Fibroblast of skin of scalp (primary cell): ENCODE measurements at places on chromosomes 1 and 21.

GRCh38 chr1:50251702-50252101 lies 143.0 kb downstream of the ELAVL4 start:
- DNase-seq = peak; percentile 13

DNA sequence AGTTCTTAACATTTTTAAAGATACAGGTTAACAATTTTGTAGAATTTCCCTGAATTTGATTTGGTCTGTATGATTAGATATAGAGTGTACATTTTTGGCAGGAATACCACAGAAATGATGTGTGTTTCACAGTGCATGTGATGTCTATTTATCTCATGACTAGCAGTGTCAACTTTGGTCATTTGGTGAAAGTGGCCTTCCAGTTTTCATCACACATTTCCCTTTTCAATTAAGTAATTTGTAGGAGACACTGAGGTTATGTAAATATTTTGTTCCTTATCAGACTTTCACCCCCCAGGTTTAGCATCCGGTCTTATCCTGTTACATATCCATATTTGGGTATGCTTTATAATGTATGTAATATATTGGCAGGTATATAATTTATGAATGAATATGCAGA lies 41.8 kb downstream of the MAP3K7CL start:
- no peak for DNase-seq

GRCh38 chr1:79235301-79236002 lies 228.9 kb upstream of the ADGRL4 start:
- peak; percentile 28 for DNase-seq

- DNase-seq = no peak
These were observed 1.1 kb downstream of the KIF21B start for GRCh38 chr1:201022493-201022819.

DNA sequence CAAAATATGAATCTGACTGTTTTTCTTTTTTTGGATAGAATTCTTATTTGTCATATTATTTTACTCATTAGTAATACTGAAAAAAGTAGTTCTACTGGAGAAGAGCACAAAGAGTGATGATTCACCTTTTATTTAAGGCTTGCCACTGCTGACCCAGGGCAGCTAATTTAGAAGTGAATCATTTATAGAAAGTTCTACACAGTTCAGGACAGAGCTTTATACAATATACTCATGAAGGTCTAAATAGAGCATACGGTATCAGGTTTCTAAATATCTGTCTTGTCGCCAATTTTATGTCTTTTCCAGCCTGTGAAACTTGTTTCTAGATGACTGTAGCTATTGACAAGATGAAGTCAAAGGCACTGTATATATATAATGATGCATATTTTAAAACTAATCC lies 25.0 kb downstream of the GIPC2 start:
- peak; percentile 81 for DNase-seq

DNA sequence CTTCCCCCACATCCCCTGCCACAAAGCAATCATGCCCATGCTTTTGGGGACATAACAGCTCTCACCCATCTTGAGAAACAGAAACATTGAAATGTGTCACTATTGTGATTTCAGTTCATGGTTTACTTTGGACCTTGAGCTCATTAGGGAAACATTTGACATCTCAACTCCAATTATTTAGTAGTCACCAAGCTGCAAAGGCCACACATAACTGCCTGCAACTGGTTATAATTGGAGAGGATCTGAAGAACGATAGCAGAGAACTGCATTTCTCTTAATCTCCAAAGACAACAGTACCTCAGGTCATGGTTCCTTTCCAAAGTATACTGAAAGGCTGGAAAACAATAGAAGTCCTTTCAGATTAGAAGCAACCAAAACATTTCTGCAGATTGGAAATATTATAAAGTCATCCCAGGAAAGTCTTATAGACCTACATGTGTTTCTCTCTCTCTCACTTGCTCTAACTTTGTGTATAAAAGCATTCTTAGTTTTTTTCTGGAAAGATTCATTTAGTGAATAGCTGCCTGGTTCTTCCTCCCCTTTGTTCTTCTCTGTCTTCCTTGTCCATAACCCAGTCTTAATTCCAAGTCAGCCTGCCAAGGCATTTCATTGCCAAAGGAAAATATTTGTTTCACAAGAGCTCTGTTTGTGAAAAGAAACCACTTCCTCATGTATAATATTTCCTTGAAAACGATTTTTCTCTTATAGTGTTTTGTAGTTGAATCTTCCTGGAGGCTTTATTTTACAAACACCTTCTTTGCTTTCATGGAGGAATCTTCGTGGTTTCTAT lies 426.8 kb downstream of the ADGRL2 start:
- DNase-seq = peak; percentile 26

DNA sequence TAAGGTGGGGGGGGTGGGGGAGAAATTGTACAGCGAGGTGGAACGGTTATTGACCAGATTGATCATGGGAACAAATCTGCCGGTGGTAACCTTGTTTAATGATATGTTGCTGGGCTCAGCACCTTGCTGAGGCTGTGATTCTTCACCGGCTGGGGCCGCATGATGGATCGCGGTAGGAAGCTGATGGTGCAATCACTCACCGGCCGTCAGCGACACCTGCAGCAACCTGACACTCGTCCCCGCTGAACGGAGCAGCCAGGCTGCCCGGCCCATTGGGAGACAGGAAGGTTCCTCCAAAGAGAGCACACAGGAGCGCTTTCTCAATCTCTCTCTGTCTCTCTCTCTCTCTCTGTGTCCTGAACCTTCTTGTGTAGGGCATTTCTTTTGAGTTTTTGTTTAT lies 128.5 kb upstream of the RRP15 start:
- DNase-seq = no peak

- DNase-seq = no peak
These were observed 18.4 kb upstream of the F3 start for GRCh38 chr1:94559921-94560320.

GRCh38 chr1:89206373-89206772 lies 7.6 kb upstream of the GBP4 start:
- no peak for DNase-seq

GRCh38 chr1:20184997-20185833 lies 681 bp upstream of the UBXN10 start:
- no peak for DNase-seq

- DNase-seq = no peak
These were observed 200.6 kb downstream of the TRABD2B start for GRCh38 chr1:47796626-47797025.

DNA sequence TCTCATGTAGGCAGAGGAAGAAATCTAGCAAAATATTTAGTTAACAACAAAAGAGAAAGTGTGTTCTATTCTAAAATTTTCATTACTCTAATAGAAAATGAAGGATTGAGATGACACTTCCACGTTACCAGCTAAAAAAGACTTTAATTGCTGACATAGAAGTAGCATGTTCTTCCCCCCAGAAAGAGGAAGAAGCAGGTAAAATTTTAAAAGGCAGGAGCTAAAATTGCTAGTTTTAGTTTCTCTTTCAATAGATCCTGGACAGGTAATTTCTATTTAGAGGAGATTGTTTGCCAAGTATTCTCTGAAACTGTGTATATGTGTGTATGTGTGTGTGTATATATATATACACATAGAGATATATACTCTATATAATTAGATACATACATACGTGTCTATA lies 248.1 kb upstream of the FMN2 start:
- no peak for DNase-seq

DNA sequence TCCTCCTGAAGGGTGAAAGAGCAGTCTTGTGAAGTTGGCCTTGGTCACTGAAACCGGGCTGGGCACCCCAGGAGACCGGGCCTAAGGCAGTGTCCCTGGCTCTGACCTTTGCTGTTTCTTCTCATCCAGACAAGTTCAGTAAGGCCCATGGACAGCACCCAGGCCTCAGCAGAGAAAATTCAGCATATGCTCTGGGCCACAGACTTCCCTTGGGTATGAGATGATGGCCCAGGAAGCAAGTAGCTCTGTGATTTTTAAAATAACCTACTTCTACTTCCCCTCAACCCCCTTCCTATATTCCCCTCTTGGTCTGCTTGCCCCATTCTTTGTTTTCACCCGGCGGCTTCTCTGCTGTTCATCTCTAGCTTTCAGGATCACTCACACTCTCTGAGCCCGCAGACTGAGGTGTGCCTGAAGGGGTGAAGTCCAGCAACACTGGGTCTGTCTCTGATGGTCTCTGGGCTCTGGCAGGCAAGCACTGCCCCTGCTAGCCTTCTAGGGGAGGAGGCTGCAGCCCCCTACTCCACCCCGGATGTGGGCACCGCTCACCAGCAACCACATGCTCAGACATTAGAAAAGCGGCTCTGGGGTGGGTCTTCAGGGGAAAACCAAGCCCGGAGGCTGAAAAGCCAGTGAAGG lies 2.9 kb upstream of the GPR25 start:
- no peak for DNase-seq

DNA sequence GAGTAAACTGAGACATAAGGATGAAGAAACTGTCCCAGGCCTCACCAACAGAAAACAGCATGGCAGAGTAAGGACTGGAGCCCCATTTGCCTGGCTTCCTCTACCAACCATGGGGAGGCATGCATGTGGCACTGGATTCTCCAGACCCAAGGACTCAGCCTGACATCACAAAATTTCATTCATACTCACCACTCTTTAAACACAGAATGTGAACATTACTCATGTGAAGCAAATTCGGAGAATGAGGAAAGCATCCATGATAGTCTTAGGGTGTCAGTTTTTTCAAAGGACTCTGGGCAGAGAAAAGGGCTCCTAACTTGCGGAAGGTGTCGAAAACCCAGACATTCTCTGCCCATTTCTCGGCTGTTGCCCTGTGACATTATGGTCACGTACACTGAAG lies 83.9 kb downstream of the PCNX2 start:
- DNase-seq = peak; percentile 5

DNA sequence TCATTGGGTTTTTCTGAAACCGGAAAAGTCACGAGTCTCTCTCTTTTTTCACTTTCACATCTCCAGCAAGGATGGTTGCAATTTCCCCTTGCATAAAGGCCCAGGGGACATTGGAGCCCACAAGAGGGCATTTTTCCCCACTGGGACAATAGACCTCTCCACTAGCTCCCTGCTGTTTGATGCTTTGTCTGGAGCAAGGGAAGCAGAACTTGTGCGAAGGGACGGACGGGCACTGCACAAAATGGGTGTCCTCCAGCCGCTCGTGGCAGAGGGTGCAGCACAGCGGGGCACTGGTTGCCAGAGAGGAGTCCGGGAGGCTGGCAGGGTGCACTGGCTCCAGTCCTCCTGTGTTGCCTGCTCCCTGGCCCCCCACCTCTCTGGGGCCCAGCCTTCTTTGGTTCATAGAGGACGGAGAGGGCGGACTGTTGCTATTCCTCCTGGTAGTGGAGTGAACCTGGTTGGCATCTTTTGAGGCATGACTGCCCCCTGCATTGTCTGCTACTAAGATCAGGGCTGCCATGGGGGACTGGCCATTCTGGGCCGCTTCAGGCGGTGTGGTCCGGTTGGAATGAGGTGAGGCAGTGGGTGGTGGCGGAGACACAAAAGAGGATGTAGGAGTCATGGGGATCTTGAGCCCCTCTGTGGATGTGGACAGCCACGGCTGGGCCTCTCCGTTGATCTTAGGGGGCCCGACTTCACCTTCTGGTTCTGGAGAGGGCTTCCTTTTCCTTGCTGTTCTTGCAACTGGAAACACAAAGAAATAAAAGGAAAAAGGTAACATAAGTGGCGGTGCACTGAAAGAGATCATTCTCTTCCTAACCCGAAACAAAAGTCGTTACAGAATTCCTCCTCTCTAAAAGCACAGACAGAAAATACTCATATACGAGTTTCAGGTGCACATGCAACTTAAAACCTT lies 2.6 kb downstream of the IRF2BP2 start:
- peak; percentile 64 for DNase-seq

DNA sequence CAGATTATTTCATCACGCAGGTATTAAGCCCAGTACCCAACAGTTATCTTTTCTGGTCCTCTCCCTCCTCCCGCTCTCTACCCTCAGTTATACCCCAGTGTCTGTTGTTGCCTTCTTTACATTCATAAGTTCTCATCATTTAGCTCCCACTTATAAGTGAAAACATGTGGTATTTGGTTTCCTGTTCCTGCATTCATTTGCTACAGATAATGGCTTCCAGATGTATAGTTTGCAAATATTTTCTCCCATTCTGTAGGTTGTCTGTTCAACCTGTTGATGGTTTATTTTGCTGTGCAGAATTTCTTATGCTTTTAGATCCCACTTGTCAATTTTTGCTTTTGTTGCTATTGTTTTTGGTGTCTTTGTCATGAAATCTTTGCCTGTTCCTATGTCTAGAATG lies 21.1 kb upstream of the KCNH1 start:
- DNase-seq = peak; percentile 47

DNA sequence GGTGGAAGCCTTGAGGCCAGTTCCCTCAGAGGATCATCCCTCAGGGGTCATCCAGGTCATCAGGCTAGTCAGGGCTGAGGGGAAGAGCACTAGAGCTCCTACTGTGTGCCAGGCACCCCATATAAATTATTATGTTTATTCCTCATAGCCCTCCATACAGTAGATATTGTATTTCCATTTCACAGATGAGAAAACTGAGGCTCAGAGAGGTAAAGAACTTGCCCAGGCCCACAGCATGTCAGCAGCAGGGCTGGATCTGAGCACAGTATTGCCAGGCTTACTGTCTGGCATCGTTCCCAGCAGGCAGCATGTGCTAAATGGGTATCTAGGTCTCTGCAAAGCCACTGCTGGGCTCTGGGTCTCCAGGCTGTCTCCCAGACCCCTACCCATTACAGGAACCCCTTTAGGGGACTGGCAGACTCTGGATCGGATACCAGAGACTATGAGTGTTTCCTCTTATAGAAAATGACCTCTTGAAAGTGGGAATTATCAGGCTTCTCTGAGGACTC lies 153.3 kb downstream of the PTPRU start:
- DNase-seq = no peak

- DNase-seq = no peak
These were observed 165.9 kb downstream of the PTBP2 start for GRCh38 chr1:96887501-96887900.

DNA sequence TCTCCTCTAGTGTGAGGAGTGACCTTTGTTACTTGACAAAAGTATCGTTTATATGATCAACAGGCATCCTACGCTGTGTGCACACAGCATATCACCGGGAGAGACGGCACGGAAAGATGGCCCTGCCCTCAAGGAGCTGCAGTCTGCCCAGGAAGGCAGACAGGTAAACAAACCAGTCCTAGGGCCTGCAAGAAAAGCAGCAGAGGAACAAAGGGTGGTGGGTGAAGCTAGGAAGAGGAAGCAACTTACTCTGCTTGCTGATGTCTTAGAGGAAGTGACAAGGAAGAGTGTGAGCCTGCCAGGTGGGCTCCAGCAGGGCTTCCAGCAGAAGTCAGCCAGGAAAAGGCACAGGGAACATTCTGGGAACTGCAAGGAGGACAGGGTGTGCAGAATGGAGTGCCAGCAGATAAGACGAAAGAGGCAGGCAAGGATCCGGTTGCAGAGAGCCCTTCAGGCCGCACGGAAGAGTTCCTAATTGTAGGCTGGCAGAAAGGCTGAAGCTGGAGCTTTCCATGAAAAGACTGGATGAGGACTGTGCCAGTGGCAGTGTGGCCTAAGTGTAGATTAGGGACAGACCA lies 106.7 kb downstream of the SLC45A1 start:
- no peak for DNase-seq
